GM12891 (cell line): ENCODE measurements at places on chromosomes 6 and 20.
A peak's percentile ranks its signal among the peaks of the same experiment; 100 is the strongest.

- DNase-seq: no peak
Measured at GRCh38 chr6:148175550-148176188, 167.0 kb upstream of the SASH1 start.

- no peak for DNase-seq
Measured at GRCh38 chr20:16701296-16701695, 28.5 kb upstream of the SNRPB2 start.

GRCh38 chr20:32652739-32653526, 20.8 kb downstream of the C20orf203 start:
- peak; percentile 86 for DNase-seq

DNA sequence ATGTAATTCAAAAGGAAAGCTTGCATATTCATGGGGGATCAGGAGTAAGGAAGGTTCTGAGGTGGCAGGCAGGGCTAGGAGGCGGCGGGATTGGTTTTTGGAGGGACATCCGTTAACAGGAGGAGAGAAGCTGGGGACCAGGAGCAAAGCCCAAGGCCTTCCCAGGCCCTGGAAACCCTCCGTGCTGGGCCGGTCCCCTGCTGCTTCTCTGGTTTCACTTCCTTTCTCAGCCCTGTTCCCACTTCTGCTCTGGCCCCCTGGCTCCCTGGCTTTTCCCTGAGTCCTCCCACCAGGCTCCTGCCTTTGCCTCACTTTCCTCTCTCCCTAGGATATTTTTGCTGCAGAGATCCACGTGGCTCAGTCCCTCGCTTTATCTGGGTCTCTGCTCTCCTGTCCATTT, 26.4 kb upstream of the SALL4 start:
- DNase-seq: no peak

DNA sequence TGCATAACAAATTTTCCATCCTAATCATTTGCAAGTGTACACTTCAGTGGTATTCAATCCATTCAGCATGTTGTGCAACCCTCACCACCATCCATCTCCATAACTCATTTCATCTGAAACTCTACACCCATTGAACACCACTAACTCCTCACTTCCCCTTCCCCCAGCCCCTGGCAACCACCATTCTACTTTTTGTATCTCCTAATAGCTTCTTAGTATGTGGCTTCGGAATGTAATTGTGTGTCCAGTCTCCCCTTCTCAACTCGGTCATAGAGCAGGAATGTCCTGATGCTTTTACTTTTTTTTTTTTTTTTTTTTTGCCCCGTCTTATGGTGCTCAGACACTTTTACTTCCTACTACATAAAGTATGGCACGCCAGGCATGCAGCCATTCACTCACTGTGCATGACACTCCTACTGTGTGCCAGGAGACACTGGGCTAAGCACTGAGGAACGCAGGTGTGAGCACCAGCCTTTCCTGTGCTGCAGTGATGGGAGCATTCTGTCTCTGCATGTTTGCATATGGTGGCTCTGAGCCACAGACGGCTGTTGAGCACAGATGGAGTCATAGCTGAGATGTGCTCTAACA, 15.3 kb downstream of the HCK start:
- no peak for DNase-seq

- DNase-seq: no peak
Measured at GRCh38 chr6:167450626-167451025, 125.7 kb downstream of the TTLL2 start.

GRCh38 chr6:156950531-156950930, 173.4 kb downstream of the ARID1B start:
- DNase-seq: no peak

GRCh38 chr6:68031054-68031453, 604.0 kb upstream of the ADGRB3 start:
- DNase-seq: no peak

DNA sequence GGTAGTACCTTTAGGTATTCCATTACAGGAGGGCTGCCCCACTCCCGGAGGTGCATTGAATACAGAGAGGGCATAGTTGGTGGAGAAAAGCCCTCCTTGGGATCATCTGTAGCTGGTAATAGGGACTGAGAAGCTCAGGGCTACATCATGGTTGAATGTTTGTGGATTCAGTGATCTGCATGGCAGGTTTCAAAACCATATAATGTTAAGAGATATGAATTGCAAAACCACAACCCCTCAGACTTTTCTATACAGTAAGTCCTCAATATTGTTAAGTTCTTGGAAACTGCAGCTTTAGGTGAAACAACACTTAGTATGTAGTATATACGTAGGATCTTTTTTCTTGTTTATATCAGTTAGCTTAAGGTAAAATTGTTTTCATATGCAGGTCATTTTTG, 11.3 kb downstream of the TULP4 start:
- no peak for DNase-seq
